Stimulated activated CD8-positive, alpha-beta memory T cell treated with anti-CD3 and anti-CD28 coated beads, Interleukin-7, amount 100 ng/mL, for 1 hour (primary cell): ENCODE measurements at places on chromosomes 2 and 18.

DNA sequence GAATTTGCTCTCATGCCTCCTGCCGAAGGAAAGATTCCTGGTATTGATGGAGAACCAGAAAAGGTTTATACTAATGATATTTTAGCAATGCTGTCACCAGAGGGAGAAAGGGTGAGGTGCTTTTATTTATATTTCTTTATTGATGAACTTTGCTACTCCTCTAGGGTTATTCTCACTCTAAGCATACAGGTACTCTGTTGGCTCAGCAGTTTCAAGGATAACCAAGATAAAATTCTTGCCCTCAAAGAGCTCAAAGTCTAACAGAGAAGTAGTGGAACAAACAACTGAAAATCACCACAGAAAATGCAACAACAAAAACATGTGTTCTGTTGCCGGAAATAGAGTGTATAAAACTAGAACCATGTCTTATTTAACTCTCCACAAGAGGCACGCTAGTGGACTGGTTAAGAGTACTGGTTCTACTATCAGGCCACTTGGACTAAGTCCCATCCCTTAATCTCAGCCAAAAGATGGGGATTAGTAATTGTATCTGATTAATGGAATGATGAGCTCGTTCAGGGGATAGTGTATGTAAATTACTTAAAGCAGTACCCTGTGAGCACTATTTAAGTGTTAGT is 103.6 kb downstream of the DNAH6 start:
- DNase-seq: no peak

DNA sequence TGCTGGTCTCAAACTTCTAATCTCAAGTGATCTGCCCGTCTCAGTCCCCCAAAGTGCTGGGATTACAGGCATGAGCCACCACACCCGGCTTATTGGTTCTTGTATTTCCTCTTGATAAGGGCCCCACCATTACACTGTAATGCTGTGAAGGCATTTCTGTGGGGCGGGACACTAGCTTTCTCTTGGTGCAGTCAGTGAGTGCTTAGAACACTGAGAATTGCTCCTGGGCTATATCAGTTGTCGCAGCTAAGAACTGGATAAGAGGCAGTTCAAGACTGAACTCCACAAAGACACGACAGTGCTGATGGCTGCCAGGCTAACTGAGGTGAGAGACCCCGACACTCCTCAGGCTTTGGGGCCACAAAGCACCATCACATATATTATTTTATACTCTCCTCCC is 2.1 kb downstream of the KHK start:
- DNase-seq: no peak

- DNase-seq: no peak
Observed at GRCh38 chr2:61582165-61582564, 44.0 kb upstream of the XPO1 start.

DNA sequence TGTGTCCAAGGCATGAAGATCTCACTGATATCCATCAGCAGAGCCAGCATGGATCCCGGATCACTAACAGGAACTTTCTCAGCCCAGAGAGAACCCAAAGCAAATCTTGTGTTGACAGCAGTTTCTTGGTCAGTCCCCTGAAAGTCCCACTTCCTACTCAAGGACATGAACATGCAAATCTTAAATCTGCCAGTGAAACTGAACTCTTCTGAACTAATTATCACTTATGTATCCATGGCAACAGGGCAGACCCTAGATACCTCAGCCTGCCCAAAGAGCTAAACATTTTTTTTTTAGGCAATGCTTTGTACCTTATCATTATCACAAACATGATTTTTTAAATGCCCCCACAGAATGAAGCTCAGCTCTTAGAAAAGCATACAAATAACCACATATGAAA is 127.8 kb upstream of the DDX18 start:
- DNase-seq: no peak

GRCh38 chr18:68438536-68438935 is 276.4 kb downstream of the TMX3 start:
- DNase-seq: no peak

GRCh38 chr2:12549641-12550040 is 167.1 kb upstream of the TRIB2 start:
- no peak for DNase-seq

GRCh38 chr18:24427484-24427883 is 1.0 kb downstream of the IMPACT start:
- no peak for DNase-seq

- no peak for DNase-seq
Observed at GRCh38 chr2:168392024-168392423, 64.0 kb upstream of the CERS6 start.

DNA sequence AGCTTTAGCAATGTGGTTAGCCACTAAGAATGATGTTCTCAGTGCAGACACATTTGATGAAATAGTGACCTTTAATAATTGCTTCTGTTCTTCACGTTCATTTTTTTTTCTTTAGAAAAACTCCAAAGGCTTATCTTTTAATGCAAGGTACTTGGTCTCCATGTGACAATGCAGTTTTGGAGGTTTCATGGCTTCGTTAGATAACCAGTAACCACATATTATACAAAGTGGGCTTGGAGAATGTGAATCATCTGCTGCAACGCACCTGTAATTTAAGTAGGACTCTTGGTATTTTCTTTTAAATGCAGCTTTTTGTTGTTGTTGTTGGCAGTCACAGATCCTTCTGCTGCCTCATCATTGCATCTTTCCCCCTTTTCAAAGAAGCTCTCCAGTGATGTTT is 1606.3 kb downstream of the SUCLG1 start:
- DNase-seq: no peak

DNA sequence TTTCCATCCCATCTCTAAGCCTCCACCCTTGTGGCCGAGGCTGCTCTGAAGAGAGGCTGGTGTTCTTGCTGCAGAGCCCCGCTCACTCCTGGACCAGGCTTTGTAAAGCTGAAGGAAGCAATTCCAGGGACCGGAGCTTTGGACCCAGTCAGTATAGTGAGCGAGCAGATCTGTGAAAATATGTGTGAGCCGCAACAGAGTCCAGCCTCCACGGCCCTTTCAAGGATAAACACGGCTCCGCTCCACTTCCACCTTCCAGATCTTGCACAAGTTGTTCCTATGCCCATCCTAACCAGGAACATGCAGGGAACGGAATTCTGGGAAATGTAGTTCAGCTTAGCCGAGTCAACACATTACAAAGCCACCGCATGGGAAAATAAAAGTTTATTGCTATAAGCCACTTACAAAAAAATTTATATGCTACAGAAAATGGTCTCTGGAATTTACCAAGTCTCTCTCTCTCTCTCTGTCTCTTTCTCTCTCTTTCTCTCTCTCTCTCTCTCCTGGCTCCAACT is 151.7 kb upstream of the ZNF521 start:
- no peak for DNase-seq

GRCh38 chr18:67672155-67672554 is 155.6 kb upstream of the DSEL start:
- no peak for DNase-seq

DNA sequence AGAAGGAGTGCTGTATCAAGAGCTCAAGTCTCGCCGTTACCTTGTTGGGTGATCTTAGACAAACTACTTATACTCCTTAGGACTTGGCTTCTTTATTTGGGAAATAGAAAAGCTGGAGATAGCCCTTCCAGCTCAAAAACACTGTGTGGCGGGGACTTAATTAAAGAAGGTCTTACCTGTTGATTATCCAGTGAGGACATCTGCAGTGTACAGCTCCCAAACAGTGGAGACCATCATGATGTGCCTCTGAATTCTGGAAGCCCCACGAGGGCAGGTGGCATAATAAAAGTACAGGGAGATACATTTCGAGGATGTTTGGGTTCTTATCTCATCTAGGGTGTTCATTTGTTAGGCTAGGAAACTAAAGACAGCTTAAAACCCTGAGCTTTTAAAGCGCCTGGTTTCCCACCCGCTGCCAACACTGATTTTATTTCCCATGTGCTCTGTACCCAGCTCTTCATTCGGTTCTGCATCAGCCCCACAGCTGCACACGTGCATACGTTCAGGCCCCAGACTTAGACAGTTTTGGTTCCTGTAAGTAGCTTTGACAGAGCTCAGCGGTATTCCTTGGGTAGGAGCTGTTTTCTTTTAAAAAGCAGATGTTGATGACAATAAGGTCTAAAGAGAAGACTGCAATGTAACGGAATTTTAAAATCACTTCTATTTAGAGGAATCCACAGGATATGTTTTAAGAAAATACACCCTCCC is 80.5 kb upstream of the SIX2 start:
- no peak for DNase-seq

DNA sequence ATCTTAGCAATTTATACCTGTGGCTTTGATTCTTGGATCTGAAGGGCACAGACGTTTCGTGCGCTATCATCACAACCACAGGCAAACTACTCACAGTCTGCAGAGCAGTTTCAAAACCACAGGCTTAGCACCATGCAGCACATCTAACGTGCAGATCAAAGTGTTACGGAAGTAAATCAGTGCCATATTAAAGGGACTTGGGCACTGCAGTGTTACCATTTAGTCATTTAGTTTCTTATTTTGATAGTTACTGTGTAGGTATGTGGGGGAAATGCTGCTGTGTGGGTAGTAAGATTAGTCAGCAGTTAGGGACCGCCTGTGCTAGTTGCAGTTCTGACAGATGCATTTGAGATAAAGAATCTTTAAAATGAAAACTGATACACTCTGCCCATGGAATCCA is 384.0 kb downstream of the NBAS start:
- DNase-seq: peak; percentile 13

DNA sequence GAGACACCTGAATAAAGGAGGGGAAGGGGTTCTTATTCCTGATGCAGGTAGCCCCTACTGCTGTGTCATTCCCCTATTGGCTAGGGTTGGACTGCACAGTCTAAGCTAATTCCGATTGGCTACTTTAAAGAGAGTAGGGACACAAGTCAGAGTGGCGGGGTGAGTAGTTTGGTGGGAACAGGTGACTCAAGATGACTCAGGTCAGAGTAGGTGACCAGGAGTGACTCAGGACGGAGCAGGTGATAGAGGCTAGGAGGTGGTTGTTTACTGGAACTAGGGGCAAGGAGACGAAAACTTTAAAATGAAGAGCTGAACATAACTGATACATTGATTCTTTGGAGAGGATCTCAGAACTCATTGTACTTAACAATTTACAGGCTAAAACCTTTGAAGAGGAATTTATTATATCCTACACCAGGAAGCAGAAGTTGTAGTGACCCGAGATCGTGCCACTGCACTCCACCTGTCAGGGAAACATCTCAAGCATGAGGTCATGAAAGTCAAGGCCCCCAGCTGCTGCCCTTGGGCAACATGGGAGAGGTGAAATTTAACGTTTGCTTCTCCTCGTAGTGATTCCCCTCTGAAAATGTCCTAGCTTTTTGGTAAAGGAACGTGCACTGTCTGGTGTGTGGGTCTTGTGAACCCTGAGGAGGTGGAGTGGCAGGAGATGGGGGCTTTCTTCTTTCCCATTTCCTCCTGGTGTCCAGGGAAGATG is 4.5 kb upstream of the CYP27A1 start:
- no peak for DNase-seq

- DNase-seq: no peak
Observed at GRCh38 chr18:12776821-12777471, 74.1 kb downstream of the PSMG2 start.

GRCh38 chr2:6590442-6590841 is 275.3 kb downstream of the CMPK2 start:
- no peak for DNase-seq

GRCh38 chr2:120604767-120605166 is 130.9 kb upstream of the GLI2 start:
- DNase-seq: no peak

GRCh38 chr2:215831296-215831913 is 181.9 kb downstream of the MREG start:
- no peak for DNase-seq

GRCh38 chr2:64939332-64939917 is 49.8 kb upstream of the SLC1A4 start:
- DNase-seq: no peak

GRCh38 chr18:13638719-13639595 is 87.4 kb downstream of the FAM210A start:
- DNase-seq: no peak

- no peak for DNase-seq
Observed at GRCh38 chr2:58434692-58435091, 193.6 kb upstream of the FANCL start.

GRCh38 chr2:181456660-181457120 is 496 bp upstream of the ITGA4 start:
- peak; percentile 39 for DNase-seq

GRCh38 chr2:75466708-75467311 is 93.9 kb downstream of the EVA1A start:
- DNase-seq: no peak

DNA sequence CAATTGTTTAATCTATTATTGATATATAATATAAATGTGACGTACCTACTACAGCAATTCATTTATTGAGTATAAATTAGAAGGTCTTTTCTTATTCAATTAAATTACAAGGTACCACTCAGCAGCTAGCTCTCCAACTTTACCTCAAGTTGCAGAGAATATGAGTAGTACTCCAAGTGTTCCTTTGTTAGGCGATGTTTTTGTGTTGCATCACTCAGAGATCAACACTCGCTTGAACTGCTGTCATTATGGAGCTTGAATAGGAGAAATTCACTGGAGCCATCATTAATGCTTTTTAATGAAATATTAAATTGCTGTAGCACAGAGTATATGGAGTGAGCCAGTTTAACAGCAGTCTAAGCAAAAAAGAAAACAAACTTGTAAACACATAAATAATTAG is 320.0 kb downstream of the FSIP2 start:
- DNase-seq: no peak

DNA sequence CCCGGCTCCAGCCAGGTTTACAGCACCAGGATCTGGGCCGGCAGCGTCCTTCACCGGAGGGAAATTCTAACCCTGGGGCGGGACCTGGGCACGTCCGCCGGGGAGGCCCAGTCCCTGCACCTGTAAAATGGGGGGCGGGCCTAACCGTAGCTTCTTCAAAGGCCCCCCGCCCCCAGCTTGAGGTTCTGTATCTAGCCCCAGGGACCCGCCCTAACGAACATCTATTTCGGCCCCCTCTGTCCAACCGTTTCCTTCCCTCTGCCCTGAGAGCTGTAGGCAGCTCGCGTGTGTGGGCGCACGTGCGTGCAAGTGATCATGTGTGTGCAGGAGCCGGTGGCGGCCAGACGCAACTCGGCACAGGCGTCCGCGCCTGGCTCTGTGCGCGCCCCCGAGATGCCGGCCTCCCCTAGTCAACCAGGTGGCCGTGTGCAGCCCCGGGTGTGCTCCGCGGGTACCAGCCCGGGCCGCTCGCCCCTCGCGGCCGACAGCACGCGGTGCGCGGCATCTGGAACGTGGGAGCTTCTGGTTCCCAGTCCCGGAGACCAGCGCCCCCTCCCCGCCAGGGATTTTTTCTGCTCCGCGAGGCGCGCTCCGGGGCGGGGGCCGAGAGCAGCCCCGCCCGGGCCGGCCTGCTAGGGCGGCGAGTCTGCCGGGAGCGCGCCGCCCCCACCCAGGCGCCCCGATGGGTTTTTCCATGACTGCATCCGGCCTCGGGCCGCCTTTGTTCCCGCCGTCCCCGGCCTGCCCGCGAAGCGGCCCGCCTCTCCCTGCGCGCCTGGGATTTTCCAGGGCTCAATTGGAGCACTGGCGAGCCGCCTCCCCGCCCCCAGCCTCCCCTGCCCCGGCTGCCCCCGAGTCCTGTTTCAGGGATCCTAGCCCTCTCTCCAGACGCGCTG is 21.2 kb downstream of the TEX44 start:
- DNase-seq: peak; percentile 32
